ENCODE measurements at places on chromosomes 2 and 18.

DNA sequence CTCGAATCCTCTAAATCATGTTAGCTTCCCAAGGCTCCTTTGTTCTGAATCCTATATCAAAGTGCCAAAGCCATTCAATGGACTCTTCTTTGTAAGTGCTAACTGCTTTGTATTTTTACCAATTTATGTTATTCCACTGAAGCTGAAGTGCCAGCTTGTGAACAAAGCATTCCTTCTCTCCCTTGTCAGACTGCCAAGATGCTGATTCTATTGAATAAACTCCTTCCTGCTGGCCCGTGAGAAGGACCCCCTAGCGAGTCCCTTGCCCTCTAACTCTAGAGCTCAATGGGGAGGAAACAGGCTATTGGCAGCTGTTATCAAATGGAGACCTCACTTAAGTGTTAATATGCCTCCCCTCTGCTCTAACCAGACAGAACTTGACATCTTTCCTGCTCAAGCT lies 1097.9 kb upstream of the CNTNAP5 start:
- DNase-seq = no peak

DNA sequence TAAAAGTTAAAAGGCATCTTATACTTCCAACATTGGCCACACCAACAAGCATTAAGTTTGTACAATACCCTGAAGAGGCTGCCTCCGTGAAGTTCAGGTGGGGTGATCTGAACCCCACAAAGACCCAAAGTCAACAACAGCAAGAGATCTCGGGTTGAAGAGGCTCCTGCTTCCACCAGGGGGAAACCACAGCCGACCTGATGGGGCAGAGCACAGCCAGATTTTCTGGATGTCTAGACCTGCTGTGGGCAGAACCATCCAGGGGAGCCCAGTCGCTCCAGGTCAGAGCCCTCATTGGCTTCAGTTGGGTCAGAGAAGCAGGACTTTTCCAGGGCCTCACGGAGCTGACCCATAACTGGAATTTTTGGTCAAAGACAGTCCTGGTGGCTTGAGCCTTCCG lies 66.5 kb upstream of the ACKR3 start:
- DNase-seq = no peak

DNA sequence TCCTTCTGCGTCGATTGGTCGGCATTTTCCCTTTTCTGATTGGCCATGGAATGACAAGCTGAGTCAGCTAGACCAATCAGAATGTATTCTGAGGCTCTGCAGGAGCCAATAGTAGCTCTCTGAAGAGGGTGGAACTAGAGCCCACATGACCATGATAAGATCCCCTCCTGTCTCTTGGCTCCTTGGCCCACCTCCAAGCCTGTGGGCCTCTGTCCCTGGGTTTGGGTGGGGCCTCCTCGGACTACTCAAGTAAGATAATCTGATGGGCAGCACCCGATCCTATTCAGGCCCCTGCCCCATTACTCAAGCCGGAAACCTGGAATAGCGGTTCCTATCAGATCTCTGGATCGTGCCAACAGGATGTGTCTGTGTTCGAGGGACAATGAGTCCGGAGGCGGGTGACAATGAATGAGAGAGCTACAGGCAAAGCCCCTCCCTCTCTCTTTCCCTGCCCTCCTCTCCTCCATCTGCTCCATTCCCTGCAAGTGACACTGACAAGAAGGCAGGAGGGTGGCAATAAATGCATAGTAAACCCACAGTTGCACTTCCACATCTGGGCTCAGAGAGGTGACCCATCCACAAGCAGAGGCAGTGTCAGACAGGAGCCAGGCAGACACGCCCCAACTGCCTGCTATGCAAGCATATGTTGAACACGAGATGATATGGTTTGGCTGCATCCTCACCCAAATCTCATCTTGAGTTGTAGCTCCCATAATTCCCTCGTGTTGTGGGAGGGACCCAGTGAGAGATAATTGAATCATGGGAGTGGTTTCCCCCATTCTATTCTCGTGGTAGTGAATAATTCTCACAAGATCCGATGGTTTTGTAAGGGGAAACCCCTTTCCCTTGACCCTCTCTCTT lies 114.7 kb downstream of the TNS1 start:
- DNase-seq = peak; percentile 55

- DNase-seq = no peak
Measured at GRCh38 chr2:141109633-141110032, 1021.2 kb downstream of the LRP1B start.

GRCh38 chr2:48719480-48720177 lies 35.9 kb downstream of the LHCGR start:
- no peak for DNase-seq

DNA sequence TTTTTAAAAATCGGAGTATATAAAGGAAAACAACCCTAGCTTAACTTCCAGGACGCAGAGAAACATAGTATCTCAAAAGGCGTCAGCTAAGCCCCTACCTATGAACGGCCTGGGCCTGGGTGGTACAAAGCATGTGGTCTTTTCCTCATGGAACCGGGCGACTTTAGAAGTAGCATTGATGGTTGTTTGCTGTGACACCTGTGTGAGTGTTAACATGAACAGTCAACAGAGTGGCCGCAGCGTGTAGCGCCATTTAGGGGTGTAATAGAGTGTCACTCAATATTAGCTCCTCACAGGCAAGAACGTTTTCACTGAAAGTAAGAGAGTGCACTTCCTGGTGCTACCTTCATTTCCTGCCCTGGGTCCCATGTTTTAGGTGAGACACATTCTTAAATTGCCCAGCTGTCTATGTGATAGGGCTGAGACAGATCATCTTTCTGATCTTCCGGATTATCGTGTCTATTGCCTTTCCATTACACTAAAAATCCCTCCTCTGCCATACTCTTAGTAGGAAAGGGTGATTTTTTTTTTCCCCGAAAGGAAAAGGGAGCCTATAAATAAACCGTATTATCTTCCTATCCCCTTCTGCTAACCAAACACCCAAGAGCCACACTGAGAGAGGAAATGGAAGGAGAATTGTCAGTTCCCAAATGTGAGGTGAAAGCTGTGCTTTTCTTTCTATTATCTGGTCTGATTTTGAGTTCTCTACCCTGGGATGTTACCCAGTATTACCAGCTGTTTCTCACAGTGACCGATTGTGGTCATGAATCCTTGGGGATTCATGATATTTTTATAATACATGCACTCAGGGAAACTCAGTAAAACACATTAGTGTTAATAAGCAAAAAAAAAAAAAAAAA lies 1.3 kb downstream of the GORASP2 start:
- no peak for DNase-seq

- DNase-seq = no peak
Measured at GRCh38 chr2:176464886-176465564, 195.8 kb downstream of the MTX2 start.

DNA sequence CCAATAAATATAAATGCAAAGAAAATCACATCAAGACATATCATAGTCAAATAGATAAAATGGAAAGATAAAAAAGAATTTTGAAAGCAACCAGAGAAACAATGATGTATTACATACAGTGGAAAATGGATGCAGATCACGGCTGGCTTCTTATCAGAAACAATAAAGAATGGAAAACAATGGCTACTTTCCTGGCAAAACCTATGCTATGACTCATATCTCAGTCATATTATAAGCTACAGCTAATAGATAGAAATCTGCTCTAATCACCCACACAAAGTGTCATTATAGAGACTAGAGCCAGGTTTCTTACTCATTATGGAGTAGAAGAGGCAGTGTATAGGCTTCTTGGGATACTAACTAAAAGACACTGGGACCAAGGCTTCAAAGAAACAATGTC lies 93.5 kb upstream of the TACR1 start:
- DNase-seq = no peak

DNA sequence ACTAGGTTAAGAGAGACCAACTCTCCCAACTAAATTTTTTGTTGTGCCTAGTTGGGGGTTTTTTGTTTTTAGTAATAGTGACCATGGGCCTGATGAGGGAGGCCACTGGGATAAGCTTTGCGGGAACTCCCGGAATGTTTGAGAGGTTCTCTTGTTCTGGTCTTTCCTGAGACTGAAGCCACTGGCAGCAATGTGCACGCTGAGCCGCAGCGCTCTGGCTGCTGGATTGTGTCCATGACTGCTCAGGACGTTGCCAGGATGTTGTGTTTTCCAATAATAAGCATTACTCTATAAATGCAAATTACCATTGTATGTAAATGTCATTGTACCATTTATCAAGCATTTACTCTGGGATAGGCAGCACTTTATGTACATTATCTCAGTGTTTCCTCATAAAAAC lies 126.1 kb downstream of the GALNT1 start:
- no peak for DNase-seq

DNA sequence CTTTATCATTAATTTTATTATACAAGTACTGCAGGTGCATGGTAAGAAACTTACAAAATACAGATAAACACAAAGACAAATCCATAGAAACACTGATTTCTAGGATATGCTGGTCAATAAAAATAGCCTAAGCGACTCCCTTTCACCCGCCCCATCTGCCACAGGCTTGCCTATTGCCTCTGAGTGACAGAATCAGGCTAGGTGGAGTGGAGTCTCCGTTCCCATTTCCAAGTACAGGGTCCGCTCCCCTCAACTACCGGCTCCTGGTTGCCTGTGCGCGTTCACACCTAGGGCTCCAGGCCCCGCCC lies 201 bp upstream of the TRAPPC12 start:
- no peak for DNase-seq

- DNase-seq = no peak
Measured at GRCh38 chr2:236754271-236754944, 184.8 kb downstream of the ACKR3 start.

- DNase-seq = peak; percentile 59
Measured at GRCh38 chr2:210224941-210225672, at the start of gene ACADL. Gene ACADL (minus strand): TSS chr2:210225447. CDS start chr2:210225263, 184 bp downstream.

DNA sequence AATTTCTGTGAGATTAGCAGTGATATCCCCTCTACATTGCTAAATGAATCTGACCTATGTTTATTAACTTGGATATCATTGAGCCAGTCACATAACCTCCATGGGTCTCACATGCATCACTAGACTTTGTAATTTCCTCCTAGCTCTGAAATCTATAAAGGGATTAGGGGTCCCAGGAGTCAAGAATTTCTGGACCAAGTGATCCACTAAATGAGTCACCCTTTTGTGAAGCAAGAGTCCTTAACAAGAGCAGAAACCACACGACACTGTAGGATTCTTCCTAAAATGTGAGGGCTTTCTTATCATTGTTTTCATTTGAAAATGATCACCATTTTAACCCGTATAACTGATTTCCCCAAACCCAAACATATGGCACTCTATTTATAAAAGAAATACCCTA lies 90.3 kb downstream of the DHRS9 start:
- DNase-seq = no peak

GRCh38 chr2:64767670-64768468 lies 114.2 kb upstream of the SERTAD2 start:
- DNase-seq = peak; percentile 91

DNA sequence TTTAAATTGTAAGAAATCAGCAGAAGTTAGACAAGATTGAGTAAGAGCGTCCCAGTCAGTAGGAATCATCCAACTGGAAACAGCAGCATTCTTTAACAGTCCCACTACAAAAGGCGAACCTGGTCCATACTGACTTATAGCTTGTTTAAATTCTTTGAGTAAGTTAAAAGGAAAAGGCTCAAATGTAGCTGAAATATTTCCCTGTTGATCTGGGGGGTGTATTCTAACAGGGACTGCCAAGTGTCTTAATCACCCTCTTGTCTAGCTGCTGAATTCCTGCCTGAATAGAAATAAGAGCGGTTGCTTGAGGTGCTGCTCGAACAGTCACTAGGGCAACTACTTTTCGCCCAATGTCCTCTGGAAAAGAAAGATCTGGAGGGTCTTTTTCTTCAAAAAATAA lies 56.4 kb upstream of the FMNL2 start:
- DNase-seq = no peak

GRCh38 chr2:225737556-225737955 lies 338.0 kb downstream of the NYAP2 start:
- no peak for DNase-seq

DNA sequence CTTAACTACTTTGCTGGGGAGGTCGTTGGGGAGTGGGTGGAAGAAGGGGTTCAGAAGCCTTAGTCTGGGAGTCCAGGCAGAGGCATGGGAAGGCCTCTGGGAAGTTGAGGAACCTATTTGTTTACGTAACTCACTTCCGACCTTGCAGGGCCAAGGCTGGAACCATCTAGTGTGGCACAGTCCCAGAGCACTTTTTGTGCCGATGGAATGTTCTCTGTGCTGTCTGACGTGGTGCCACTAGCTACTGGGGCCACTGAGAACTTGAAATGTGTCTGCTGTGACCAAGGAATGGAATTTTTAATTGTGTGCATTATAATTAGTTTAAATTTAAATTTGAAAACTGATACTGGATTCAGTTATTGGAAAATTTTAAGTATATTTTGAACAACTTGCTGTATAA lies 139.7 kb downstream of the FAM161A start:
- no peak for DNase-seq

GRCh38 chr2:200476836-200477235 lies 33.0 kb downstream of the KCTD18 start:
- no peak for DNase-seq

DNA sequence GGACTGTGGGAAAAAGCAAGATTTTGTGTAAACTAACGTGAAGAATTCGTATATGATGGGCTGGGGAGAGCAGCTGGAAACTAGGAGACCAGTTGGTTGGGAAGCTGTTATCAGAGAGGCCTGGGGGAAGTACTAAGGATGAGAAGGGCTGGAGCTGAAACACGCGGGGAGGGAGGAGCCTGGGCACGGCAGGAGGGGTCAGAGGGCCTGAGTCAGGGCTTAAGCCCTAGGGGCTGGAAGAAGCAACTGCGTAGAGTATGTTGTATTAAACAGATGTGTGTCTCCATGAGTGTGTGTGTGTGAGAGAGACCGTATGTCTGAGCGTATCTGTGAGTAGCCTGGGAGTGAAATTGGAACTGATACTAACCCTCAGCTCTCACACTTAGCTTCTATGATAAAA lies 8.4 kb downstream of the POMC start:
- no peak for DNase-seq

DNA sequence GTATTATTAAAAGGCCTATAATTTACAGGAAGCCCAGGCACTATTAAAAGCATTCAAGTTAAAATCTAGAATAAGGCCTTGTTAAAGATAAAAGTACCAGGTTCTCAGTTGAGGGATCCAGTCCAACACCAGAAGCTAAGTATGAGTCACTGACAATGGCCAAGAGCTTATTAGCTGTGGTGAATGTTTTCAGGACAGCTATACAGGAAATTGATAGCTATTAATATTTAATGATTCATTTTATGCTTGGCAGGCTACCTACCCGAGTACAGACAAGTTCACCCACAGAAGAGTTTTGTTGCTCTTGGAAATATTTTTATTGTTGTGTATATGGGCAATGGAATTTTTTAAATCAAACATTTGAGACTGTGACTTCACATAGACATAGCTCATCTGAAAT lies 729.6 kb upstream of the ZNF804A start:
- DNase-seq = no peak

GRCh38 chr18:23585007-23585871 lies 1.1 kb downstream of the NPC1 start:
- no peak for DNase-seq

GRCh38 chr2:69007169-69007568 lies 5.8 kb upstream of the ANTXR1 start:
- DNase-seq = peak; percentile 63

GRCh38 chr18:48780201-48780912 lies 170.4 kb downstream of the SMAD7 start:
- DNase-seq = no peak

- no peak for DNase-seq
Measured at GRCh38 chr2:153230977-153231376, 247.6 kb downstream of the RPRM start.

- DNase-seq = no peak
Measured at GRCh38 chr2:68230241-68231060, 21.9 kb downstream of the PPP3R1 start.

All from femur (tissue), 1 donor.